IMR-90 (cell line): ENCODE measurements at places on chromosomes 1 and 21. TPM values are rescaled to one million over a fixed set of nuclear protein-coding genes. Genes with fewer than 3 reads are reported as not detected.

- peak; percentile 65 for DNase-seq
Observed at GRCh38 chr1:32695098-32695904, 7.3 kb downstream of the SYNC start.

DNA sequence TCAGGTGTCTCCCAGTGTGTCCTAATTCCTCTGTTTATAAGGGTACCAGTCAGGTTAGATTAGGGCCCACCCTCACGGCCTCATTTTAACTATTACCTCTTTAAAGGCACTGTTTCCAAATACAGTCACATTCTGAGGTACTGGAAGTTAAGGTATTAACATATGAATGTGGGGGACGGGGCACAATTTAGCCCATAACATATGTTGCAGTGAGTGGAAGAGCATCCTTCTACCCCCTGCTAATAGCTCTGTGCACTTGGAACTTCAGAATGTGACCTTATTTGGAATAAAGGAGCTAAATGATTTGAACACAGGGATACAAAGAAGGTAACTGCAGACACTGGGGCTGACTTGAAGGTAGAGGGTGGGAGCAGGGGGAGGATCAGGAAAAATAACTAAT lies 67.3 kb upstream of the ADGRL2 start:
- no peak for DNase-seq

DNA sequence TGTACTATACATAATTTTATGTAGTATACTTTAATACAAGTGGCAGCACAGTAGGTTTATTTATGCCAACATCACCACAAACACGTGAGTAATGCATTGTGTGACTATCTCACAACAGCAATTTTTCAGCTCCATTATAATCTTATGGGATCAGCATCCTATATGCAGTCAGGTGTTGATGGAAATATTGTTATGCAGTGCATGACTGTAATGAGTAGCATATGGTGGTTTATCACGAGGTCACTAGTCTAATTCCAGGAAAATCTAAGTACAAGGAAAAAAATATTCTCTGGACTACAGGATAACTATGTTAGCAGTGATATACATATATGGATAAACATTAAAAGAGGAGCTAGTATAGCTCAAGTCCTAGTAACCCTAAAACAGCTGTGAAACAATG lies 69.0 kb downstream of the ATP1B1 start:
- no peak for DNase-seq

The SEC16B gene
- total RNA-seq = 2.8 and 4.3 TPM in 2 replicates

The TMEM52 gene
- 0.28 and 0.54 TPM in 2 replicates for total RNA-seq
